Gastrocnemius medialis (tissue), 4 donors: ENCODE measurements at places on chromosomes 12 and 14.

DNA sequence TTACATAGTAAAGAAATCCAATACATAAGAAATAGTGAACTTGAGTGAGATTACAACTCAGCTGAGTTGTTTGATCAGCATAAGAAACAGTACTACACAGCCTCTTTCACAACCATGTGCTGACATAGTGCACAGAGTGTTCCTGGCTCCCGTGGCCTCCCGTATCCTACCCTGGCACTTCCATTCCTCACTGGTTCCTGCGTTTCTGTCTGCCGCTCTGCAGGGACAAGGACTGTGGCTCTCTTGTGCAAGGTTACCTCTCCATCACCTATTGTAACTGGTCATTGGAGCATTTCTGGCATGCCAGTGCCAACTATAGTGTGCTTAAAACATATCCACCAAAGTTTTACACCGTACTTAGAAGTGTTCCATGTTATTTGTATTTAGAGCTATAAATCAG is 46.3 kb upstream of the PCED1B start:
- DNase-seq, result peak; percentile 37

DNA sequence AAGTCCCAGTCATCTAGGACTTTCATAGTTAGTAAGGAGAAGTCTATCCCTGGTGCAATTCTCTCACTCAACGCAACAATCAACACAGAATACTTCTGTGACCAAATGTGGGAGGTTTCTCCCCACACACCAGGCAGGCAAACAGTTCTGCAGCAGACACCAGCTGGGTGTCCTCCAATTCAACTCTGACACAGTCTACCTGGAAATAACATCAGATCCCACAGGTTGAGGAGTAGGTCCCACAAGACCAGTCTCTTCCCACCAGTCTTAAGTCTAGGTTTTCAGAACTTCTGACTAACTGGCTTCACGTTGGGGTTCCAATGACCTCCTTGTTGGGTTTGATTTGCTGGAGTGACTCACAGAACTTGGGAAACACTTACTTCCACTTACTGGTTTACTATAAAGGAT is 14.8 kb downstream of the ACOT6 start:
- DNase-seq, result no peak

- no peak for DNase-seq
Observed at GRCh38 chr12:67069451-67070306, 199.5 kb upstream of the CAND1 start.

GRCh38 chr14:55976655-55977054 is 141.6 kb upstream of the PELI2 start:
- no peak for DNase-seq

GRCh38 chr14:33596211-33597080 is 354.4 kb downstream of the EGLN3 start:
- no peak for DNase-seq

DNA sequence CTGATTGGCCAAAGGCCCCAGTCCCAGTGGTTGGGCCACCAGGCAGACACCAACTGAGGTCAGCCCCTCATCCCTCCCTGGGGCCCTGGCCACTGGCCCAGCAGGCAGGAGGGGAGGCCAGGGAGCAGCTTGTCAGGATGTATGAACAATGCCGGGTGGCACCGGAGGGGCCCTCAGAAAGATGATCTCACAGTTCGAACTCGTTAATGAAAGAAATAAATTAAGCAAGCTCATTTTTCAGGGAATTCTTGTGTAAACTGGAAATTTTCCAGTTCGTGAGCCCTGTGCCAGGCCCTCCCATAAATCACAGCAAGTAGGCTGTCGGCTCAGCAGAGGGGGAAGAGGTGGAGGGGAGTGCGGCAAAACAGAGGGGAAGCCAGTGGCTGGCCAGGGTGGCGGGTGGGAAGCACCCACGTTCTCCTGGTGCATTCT is 177.0 kb upstream of the VASH1 start:
- no peak for DNase-seq

DNA sequence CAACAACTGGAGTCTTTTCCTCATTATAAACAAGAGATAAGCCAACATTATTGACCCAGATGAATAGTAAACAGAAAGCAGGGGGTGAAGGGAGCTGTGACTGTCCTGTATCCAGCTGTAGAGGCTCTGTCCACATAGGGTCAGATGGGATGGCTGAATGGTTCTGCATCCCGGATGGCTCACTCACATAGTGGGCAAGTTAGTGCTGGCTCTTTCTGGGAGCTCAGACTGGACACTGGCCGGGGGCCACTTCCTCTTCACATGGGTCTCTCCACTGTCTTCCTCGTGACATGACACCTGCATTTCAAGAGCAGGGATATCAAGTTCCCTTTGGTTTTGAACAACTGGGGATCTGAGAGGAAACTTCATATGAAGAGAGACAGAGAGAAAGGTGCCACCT is 969.6 kb upstream of the TMEM132C start:
- no peak for DNase-seq

DNA sequence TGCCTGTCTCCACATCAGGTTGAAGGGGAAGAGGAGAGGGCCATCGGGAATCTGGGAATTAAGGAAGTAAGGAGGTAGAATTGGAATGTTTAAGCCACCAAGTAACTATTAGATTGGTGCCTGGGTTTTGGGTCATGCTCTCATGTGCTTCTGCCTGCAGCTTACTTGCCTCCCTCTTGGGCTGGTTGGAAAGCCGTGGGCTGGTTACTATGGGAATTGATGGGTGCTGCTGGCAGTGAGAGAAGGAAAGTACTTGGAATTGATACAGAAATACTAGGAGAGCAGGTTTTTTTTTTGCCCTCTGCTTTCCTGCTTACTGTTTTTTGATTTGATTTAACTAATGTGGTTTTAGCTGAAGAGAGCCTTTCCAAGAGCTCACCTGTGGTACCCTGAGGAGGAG is 493.5 kb upstream of the RGS6 start:
- no peak for DNase-seq

DNA sequence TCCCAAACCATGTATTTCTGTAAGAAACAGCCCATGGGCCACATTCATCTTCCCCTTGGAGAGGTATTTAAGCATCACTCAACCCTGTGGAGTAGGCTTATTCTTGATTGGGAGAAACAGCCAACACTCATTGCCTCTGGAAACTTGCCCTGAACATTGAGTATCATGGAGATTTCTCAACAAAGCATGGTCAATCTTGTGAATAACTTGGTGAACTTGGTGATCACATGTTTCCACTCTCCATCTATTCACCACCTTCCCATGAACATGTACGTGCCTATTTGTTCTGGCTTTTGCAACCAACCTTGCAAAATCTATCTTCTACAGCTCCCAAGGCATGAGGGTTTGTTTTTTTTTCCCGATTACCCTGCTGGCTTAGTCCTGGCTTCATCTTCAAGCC is 163.2 kb downstream of the PAH start:
- peak; percentile 39 for DNase-seq

DNA sequence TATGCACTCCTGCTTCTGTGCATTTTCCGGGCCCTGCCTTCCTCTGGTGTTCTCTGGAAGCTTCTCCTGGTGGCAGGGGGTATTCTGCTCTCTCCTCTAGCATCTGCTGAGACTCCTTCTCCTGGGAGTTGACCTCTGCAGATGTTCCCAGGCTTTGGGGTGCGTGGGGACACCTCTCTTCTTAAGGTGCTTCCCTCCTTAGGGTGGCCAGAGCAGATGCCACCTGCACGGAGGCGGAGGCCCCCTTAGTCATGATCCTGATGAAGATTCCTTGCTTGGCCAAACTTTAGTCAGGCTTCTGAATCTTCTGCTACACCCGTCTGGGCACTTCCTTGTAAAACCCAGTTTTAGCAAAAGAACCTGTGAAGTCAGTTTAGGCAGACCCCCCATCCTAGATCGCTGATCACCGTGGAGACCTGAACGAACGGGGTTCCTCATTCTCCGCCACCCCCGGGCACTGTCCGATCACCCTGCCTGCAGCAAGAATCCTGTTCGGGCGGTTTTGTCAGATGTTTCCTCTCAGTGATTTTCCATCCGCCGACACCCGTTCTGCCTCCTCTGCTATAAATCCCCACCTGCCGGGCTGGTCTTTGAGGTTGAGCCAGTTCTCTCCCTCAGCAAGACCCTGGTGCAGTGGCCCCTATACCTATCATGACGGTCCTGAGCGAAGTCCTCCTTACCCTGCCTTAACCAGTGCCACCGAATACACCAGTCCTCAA is 111.9 kb downstream of the CALM1 start:
- no peak for DNase-seq

DNA sequence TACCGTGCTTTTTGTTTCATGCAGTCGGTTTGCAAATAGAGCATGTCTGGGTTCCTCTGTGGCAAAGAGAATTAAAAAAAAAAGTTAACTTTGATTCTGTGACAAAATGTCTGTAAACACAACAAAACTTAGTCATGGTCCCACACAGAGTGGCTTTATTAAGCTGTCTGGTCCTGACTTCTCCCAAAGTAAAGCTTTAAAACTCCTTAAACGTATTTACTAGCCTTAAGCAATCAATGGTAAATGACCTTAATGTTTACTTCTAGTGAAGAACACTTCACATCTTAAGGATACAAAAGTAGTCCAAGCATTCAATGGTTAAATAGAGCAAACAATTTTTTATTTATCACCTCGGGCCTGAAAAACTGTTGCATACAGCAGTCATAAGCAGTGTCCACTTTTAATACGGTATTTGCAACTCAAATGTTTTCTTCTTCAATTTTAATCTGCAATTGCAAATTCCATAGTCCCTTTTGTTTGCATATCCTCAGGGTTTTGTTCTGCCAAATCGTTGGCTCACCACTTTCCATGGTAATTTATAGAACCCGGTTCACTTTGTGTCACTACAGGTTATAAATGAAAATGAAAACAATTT is 453.0 kb upstream of the MIS18BP1 start:
- DNase-seq, result no peak

GRCh38 chr12:53123578-53124351 is 20.5 kb downstream of the SOAT2 start:
- no peak for DNase-seq

GRCh38 chr12:105982022-105982421 is 156.7 kb downstream of the NUAK1 start:
- DNase-seq, result no peak

DNA sequence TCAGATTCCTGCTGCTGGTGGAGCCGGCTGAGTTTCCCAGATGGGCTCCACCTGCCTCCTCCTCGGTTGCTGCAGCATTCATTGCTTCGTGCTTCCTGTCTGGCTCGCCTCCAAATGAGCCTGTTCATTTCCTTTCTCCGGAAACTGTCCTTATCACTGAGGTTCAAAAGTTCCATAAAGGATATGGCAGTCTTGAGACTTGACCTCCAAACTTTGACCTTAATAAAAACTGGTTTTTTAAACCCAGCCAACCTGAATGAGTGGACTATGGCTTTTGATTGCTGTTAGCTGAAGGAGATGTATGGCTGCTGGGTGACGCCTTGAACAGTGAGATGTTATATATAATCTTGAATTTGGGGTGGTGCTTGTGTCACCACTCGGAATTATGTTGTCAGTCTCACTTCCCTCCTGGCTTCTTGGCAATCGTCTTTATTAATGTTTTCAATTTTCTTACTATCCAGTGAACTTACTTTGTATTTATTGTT is 62.7 kb downstream of the RASSF3 start:
- no peak for DNase-seq

DNA sequence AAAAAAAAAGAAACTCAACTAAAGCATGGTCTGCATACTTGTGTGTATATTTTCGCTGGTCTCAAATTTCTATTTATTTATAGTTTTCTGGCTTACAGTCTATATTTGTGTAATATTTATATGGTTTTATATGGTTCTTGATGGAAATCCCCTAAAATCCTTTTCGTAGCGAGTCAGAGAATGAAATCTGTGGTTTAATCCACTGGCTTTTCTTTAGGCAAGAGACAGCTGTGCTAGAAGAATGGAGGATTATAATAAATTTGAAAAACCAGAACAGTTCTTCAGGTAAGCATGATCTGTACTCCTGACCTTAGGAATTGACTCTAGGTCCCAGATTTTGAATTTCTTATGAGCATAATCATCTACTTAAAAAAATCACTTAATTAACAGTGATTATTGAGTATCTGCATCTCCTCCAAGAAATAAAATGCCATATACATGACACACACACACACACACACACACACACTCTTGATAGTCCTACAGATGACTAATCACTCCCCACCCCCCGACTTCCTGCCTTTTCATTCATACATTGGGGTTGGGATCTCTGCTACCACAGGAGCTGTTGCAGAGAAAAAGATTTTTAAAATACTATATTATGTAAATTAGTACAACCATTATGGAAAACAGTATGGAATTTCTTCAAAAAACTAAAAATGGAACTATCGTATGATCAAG is 113.4 kb downstream of the CRADD start:
- no peak for DNase-seq

- no peak for DNase-seq
Observed at GRCh38 chr12:23893611-23894010, 55.9 kb downstream of the SOX5 start.

DNA sequence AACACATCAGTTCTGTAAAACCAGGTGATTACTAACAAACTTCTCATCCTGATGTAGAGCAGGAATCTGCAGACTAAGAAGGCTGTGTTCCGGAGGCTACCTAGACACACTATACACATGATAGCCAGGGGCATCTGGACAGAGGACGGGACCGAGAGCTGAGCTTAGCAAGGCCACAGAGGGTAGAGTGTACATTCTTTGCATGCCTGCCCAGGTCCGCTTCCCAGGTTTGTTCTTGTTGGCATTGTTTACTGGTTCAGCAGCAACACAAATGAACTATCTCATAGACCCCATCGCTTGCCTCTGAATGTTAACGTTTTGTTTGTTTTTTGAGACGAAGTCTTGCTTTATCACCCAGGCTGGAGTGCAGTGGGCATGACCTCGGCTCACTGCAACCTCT is 17.7 kb upstream of the TEAD4 start:
- DNase-seq, result no peak

- DNase-seq, result no peak
Observed at GRCh38 chr12:18296201-18296908, 35.0 kb downstream of the PIK3C2G start.

DNA sequence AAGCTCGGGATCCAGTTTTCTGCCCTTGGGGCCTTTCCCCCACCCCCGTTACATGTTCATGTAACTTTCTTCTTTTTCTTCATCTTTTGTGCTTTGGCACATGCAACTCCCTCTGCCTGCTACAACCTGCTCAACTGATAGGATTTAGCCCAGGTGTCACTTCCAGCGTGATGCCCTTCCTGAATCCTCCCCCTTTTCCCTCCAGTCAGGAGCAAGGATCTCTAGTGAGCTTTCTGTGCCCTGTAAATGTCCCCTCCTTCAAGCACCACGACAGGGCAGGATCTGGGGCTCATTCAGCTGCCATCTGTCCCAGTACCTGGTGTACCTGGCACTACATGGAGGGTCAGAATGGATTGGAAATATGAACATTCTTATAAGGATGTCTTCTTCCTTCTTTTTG is 15.3 kb downstream of the PELI2 start:
- DNase-seq, result no peak

- DNase-seq, result no peak
Observed at GRCh38 chr12:15527201-15528080, 205.1 kb downstream of the PTPRO start.

DNA sequence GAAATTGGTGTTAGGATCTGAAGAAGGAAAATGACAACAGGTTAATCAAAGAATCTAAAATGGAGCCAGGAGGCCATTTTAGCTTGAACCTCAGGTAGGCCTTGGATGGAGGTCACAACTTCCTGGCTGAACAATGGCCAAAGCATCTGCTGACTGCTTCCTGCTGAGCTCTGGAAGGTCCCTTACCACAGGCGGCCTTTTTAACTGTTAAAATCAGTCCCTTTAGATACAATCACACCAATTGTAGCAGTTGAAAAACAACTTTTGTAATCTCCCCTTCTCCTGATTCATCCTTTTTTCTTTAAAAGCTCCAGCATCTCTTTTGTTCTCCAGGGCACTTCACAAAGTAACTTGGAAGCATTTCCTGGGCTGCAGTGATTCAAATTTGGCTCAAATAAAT is 388.8 kb downstream of the PDZRN4 start:
- no peak for DNase-seq

- DNase-seq, result no peak
Observed at GRCh38 chr14:104080376-104081260, 4.9 kb upstream of the ASPG start.

GRCh38 chr14:68881396-68881795 is 88.5 kb upstream of the ZFP36L1 start:
- DNase-seq, result no peak
